Suprapubic skin (tissue), 4 donors: ENCODE measurements at places on chromosomes 12 and 14.
A peak's percentile ranks its signal among the peaks of the same experiment; 100 is the strongest.

- DNase-seq: no peak
Observed at GRCh38 chr14:52175982-52176502, 91.5 kb upstream of the PTGDR start.

DNA sequence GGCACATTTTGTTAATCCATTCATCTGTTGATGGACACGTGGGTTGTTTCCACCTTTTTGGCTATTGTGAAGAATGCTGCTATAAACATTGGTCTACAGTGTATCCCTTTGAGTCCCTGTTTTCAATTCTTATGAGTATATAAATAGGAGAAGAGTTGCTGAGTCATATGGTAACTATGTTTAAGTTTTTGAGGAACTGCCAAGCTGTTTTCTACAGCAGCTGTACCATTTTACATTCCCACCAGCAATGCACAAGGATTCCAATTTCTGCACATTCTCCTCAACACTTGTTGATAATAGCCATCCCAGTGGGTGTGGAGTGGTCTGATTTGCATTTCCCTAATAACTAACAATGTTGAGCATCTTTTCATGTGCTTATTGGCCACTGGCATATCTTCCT is 6.9 kb upstream of the SVOP start:
- no peak for DNase-seq

DNA sequence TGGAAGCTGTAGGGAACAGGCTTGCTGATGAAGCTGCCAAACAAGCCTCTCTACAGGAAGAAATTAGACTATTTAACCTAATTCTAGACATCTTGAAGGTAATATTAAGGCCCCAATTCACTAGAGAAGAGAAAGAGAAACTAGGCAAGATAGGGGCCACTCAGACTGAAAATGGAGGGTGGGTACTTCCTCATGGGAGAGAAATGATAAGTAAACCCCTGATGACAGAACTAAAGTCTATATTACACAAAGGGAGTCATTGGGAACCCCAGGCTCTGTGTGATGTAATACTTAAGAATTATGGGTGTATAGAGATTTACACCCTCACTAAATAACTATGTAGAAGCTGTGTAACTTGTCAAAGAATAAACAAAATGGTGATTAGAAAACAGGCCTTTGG is 64.3 kb downstream of the APOBEC1 start:
- no peak for DNase-seq

GRCh38 chr14:65824285-65824977 is 411.9 kb downstream of the FUT8 start:
- no peak for DNase-seq

DNA sequence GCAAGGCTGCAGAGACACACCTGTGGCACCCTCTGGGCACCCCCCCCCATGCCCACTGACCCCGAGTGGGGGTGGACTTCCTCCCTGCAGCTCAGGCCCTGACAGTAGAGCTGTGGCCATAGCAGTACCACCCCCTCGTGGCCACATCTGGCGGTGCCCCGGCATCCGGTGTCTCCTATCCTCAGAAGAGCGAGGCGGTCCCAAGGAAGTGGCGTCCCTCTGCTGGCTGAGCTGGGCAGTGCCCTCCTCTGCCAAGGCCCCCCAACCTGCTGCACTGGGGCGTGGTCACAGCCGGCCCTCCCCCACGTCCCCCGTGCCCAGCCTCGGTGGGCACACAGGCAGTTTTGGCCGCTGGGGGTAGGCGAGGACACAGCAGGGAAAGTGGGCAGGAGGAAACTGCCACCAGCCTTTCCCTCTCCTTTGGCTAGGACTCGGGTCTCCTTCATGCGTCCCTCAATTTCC is 6.0 kb upstream of the SLC6A12 start:
- peak; percentile 87 for DNase-seq

- DNase-seq: no peak
Observed at GRCh38 chr12:66066929-66067523, 63.5 kb downstream of the LLPH start.
